ENCODE measurements at places on chromosomes 13 and 19.

- no peak for DNase-seq
These were observed 222.6 kb upstream of the MAB21L1 start for GRCh38 chr13:35698911-35699576.

GRCh38 chr13:25806264-25806974 lies 245.4 kb downstream of the SHISA2 start:
- DNase-seq: no peak

GRCh38 chr13:104678161-104678560 lies 1611.9 kb upstream of the SLC10A2 start:
- no peak for DNase-seq

DNA sequence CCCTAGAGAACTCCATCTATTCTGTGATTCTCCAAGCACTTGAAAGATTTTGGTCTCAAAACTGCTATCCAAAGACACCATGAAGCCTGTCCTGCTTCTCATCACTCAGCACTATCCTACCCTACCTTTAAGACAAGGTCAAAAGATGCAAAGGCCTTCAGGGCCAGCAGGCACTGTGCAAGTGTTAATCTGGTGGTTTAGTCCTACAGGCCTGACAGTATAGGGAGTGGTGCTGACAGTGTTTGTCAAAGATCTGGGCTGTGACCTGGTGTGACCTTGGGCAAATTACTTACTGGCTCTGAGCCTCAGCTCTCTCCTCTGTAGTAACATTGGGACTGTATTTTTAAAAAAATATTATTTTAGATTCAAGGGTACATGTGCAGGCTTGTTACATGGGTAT lies 28.0 kb downstream of the SIAH3 start:
- no peak for DNase-seq

- no peak for DNase-seq
These were observed 17.4 kb downstream of the ZC3H4 start for GRCh38 chr19:47096100-47096704.

DNA sequence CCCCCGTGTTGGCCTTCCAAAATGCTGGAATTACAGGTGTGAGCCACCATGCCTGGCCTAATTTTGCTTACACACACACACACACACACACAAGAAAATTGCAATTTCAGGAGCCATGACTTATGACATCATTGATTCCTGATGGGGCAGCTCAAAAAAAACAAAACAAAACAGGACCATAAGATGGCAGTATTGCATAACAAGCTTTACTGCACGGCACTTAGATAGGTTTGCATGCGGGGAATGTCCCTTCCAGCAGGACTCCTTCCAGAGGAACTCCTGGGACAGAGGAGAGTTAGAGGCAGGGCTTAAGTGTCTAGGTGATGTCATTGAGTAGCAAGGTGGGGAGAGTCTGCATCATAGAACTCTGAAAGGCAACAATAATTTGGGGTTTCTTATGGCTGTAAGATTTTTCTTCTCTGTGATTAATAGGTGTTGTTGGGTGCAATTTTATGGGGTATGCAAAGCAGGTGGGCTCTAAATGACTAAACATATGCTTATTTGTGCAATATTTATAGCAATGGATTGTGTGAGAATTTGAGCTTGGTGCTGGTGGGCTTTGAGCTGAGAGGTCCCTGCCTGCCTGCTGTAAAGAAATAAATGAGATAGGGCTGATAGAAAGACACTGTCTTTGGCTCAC lies 9.0 kb upstream of the ACSBG2 start:
- peak; percentile 67 for DNase-seq

DNA sequence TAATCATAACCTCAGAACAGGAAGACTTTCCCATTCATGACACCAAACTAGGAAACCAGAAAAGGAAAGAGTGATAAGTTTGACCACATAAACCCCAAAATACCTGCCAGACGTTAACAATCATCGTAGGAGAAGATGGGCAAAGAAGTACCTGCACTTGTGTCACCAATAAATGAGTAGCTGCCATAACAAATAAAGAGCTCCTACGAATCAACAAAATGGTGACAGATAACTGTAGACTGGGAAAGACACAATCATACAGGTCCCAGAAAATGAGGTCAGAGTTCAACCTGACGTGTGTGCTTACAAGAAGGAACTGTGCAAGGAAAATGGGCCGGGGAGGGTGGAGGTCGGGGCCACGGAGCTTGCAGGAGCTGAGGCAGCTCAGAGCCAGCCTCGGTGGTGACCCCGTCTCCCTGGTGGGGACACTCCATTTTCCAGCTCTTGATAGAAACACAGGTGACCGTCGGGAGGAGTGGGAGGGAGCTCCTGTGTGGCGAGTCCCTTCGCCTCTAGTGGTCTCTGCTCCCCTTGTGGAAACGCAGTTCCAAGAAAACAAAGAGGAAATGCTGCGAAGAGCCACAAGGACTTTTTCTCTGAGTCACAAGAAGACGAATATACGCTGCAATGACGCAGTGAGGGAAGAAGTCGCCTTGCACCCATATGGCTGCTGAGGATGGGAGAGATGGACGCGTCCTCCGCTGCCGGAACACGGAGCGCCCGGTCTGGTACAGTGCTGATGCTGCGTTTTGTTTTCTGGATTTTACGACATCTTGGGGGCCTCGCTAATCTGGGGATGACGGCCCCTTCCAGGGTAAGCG lies 9.5 kb downstream of the PIP5K1C start:
- DNase-seq: no peak

DNA sequence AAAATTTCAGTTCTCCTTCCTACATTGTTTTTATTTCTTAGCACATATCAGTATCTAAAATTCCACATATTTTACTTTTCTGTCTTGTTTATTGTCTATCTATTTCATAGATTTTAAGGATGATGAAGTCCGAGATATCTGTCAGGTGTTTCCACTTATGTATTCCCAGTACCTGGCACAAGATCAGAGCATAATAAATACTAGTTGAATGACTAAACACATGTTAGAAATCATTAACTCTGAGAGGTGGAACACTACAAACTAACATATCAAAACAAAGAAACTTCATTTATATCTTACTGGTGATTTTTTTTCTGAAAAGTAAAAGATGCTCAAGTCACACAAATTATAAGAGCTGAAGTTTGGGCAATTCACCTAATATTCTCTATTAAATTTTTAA lies 1208.3 kb downstream of the PCDH9 start:
- no peak for DNase-seq

- no peak for DNase-seq
These were observed 7.6 kb downstream of the CILP2 start for GRCh38 chr19:19545707-19546106.

GRCh38 chr13:111387026-111387871 lies 66.8 kb downstream of the TEX29 start:
- DNase-seq: no peak

DNA sequence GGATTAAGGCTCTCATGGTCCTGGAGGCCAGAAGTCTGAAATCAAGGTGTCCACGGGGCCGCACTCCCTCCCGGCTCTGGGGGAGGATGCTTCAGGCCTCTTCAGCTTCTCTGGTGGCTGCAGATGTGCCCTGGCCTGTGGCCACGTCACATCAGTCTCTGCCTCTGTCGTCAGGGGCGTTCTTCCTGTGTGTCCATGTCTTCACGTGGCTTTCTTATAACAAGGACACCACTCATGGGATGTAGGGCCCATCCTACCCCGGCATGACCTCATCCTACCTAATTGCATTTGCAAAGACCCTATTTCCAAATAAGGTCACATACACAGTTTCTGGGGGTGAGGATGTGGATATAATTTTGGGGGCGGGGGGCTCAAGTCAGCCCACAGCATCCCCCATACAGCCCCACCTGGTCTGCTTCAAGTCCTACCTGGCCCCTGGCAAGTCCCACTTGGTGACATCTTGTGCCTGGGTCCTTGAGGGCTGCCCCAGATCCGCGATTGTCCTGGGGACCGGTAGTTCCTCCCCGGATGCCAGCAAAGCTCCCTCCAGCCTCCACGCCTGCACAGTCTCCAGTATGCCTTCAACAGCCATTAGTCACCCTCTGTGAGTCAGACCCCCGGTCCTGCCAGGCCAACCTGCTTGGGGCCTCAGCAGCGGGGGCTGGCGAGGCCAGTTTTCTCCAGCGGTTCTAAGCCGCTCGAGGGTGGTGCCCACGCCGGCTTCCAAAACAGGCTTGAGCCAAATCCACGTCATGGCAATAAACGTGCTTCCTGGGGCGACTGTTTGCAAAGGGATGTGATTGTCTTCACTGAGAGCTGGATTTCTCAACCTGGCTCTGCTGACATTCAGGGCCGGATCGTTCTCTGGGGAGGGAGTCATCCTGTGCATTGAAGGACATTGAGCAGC lies 32.2 kb downstream of the MYO9B start:
- DNase-seq: no peak

DNA sequence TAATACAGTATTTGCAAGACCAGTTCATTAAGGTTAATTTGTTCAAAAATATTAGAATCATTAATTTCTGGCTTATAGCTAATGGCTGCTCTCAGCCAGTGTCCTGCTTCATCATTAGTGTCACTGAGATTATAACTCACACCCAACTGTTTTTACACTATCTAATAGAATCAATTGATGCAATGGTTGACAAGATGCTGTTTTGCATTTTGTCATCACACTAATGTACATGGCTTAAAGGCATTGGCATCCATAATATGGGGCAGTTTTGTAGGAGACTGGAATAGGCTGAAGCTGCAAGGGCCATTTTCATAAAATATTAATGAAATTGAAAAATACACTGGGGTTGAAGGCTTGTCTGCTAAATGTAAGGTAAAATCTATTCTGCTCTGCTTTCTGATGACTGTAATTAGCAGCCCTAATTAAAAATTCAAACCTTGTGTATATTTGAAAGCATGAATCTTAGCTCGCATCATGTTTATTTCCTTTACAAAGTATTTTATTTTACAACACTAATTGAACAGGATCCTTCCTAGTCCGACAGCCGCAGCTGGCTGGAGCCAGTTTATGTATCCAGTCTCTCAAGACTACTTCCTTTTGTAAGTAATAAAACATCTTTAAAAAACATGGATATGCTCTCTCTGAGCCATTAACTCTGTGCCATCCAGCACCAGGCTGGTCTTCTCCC lies 296.7 kb downstream of the POU4F1 start:
- DNase-seq: no peak

- no peak for DNase-seq
These were observed 7.6 kb upstream of the RSPH6A start for GRCh38 chr19:45822716-45823115.

DNA sequence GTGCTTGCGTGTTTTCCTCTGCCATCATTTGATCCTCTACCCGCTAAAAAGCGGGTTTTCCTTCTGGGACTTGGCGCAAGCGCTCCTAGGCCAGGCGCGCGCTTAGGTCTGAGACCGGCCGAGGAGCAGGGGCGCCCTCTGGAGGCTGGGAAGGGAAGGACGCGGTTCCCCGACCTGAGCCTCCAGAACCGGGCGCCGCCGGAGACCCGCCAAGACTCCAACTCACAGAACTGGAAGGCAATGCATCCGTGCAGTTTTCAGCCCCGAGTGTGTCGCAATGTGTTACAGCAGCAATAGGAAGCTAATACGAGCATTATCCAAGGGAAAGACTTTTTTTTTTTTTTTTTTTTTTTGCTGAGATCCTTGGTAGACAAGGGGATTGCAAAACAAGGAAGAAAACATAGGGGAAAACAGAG lies 190.9 kb downstream of the COL4A1 start:
- DNase-seq: no peak
